Karpas-422 (cell line): ENCODE measurements at places on chromosomes 16 and 17. TPM values are rescaled to one million over a fixed set of nuclear protein-coding genes. Genes with fewer than 3 reads are reported as not detected.
A peak's percentile ranks its signal among the peaks of the same experiment; 100 is the strongest.

DNA sequence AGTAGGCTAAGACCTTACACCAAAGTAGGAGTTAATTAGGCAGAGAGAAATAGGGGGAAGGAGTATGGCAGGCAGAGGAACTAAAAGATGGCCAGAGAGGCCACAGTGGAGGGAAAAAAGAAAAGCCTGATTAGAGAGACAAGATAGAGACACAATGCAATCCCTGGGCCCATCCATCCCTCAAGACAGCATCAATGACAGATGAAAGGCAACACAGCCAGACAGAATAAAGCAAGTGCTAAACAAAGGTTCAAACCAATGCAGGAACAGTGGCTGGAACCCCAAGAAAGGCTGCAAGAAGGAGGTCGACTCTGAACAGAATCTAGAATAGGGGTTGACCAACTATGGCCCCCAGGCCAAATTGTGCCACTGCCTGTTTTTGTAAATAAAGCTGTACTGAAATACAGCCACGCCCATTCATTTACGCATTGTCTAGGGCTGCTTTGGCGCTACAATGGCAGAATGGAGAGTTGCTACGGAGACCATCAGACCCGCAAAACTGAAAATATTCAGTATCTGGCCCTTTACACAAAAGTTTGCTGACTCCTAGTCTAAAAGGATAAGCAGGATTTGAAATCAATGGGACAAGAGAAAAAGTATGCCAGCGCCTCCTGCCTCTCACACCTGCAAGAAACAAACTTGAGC, 473.3 kb upstream of the PSMD7 start:
- H3K27ac ChIP-seq = no peak overlapping the region
- H3K4me1 ChIP-seq = no peaks in the 10 kb centered on the region
- H3K27me3 ChIP-seq = no peaks in the 10 kb centered on the region
- no peaks in the 10 kb centered on the region for H3K36me3 ChIP-seq

DNA sequence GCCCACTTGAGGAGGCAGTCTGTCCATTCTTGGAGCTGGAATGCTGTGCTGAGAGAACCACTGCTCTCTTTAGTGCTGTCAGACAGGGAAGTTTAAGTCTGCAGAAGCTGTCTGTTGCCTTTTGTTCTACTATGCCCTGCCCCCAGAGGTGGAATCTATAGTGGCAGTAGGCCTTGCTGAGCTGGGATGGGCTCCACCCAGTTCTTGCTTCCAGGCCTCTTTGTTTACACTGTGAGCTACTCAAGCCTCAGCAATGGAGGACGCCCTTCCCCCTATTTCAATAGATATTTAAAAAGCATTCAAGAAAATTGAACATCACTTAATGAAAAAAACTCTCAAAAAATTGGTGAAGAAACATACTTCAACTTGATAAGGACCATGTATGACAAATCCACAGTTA, 313.5 kb downstream of the PHKB start:
- peaks cover 6% of the 10 kb centered on the region for H3K4me1 ChIP-seq
- DNase-seq = no peak
- H3K36me3 ChIP-seq = no peaks in the 10 kb centered on the region
- no peak overlapping the region for H3K4me3 ChIP-seq
- H3K27me3 ChIP-seq = no peaks in the 10 kb centered on the region
- H3K27ac ChIP-seq = no peak overlapping the region

GRCh38 chr16:27202923-27203506, 311 bp upstream of the KDM8 start:
- no peaks in the 10 kb centered on the region for H3K36me3 ChIP-seq
- peak; percentile 96 for DNase-seq
- no peaks in the 10 kb centered on the region for H3K27me3 ChIP-seq
- H3K4me3 ChIP-seq = peak overlapping the region; percentile 92
- H3K27ac ChIP-seq = peak overlapping the region; percentile 76
- H3K4me1 ChIP-seq = peaks cover 33% of the 10 kb centered on the region

GRCh38 chr17:64254755-64255154, 8.3 kb downstream of the TEX2 start:
- H3K4me3 ChIP-seq = no peak overlapping the region
- H3K27ac ChIP-seq = no peak overlapping the region
- no peaks in the 10 kb centered on the region for H3K27me3 ChIP-seq
- DNase-seq = no peak
- no peaks in the 10 kb centered on the region for H3K36me3 ChIP-seq

- no peak overlapping the region for H3K4me3 ChIP-seq
- H3K4me1 ChIP-seq = no peaks in the 10 kb centered on the region
- no peaks in the 10 kb centered on the region for H3K36me3 ChIP-seq
- peak; percentile 14 for DNase-seq
- no peak overlapping the region for H3K27ac ChIP-seq
Observed at GRCh38 chr17:12631076-12631475, 34.6 kb upstream of the MYOCD start.

- H3K4me3 ChIP-seq = no peak overlapping the region
- no peak for DNase-seq
- peaks cover 5% of the 10 kb centered on the region; the same call in 1 of the 2 replicates for H3K36me3 ChIP-seq
- no peaks in the 10 kb centered on the region for H3K27me3 ChIP-seq
Observed at GRCh38 chr17:57697891-57698711, 47.0 kb downstream of the CCDC182 start.

DNA sequence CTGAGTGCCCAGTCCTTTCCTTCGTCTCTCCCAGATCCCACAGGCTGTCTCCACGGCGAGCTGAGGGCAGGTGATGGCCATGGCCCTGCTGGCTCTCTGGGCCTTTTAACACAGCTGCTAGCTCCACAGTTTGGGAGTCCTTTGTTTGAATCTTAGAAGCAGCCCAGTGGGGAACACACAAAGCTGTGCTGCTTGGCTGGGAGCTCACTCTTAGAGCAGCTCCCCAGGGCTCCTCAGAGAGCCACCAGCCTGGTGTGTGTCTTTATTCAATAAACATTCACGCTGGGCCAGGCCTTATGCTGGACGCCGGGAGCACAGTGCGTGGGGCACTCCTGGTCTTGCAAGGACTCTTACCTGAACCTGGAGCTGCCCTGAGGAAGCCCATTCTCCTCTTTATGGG, 29.7 kb downstream of the WNT3 start:
- H3K27me3 ChIP-seq = no peaks in the 10 kb centered on the region
- H3K27ac ChIP-seq = no peak overlapping the region
- H3K4me3 ChIP-seq = no peak overlapping the region
- H3K36me3 ChIP-seq = no peaks in the 10 kb centered on the region
- H3K4me1 ChIP-seq = no peaks in the 10 kb centered on the region

Gene CDRT4
- total RNA-seq = 11.7 and 13.6 TPM in 2 replicates

Gene TBC1D3K
- not detected in 2 replicates for total RNA-seq

Gene WSCD1
- not detected in 2 replicates for total RNA-seq

Gene NGFR
- 0.07 TPM in 1 of 2 replicates, not detected in the other for total RNA-seq

Gene CCL17
- total RNA-seq = not detected in 2 replicates
